Endodermal cell (in vitro differentiated cells): ENCODE measurements at places on chromosomes 3 and 15. TPM values are rescaled to one million over a fixed set of nuclear protein-coding genes. Genes with fewer than 3 reads are reported as not detected.

DNA sequence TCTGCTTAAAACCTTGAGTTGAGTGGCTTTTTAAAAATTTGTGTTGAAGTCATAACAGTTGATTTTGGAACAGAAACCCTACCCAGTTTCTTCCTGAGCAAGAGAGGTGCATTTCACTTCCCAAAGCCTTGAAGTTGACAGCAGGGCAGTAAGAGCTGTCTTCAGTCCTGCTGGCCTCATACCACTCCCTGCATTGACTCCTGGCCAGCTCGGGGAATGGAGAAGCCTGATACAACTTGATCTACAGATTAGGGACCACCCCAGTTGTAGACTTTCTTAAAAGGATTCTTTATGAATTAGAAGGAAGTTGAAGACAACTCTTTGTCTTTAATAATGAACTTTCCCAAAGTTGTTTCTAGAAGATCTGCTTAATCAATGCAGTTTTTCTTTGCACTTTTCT, 90.6 kb upstream of the FLNB start:
- no peaks in the 10 kb centered on the region for H3K4me1 ChIP-seq
- peaks cover 69% of the 10 kb centered on the region for H3K36me3 ChIP-seq
- no peak for DNase-seq

GRCh38 chr3:8757551-8758518, 11.6 kb downstream of the OXTR start:
- H3K4me1 ChIP-seq, result no peaks in the 10 kb centered on the region
- peak; percentile 48 for DNase-seq
- H3K36me3 ChIP-seq, result no peaks in the 10 kb centered on the region
- H3K27ac ChIP-seq, result no peak overlapping the region
- no peaks in the 10 kb centered on the region for H3K27me3 ChIP-seq

GRCh38 chr3:114675104-114675503, 381.3 kb downstream of the TIGIT start:
- no peaks in the 10 kb centered on the region for H3K27me3 ChIP-seq
- no peak overlapping the region for H3K27ac ChIP-seq
- H3K36me3 ChIP-seq, result no peaks in the 10 kb centered on the region
- H3K4me1 ChIP-seq, result no peaks in the 10 kb centered on the region
- no peak overlapping the region for H3K4me3 ChIP-seq
- no peak for DNase-seq

DNA sequence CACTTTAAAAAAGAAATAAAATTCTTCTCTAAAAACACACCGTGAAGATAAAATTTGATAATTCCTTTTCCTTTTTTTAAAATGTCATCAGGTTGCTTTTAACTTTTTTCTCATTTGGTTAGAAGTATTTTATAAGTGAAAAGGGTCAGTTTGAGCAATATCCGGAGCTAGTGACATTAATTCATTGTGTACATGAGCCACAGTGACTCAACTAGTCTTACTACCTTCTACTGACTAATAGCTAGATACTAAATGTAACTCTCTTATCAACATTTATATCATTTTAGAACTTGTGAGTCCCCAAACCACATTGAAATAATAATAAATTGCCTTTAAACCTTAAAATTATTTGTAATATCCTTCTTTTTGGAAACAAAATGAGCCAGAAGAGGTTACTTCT, 101.2 kb upstream of the ZBTB20 start:
- H3K36me3 ChIP-seq, result no peaks in the 10 kb centered on the region
- no peak overlapping the region for H3K27ac ChIP-seq
- no peaks in the 10 kb centered on the region for H3K4me1 ChIP-seq
- H3K27me3 ChIP-seq, result no peaks in the 10 kb centered on the region

- no peaks in the 10 kb centered on the region for H3K4me1 ChIP-seq
- no peak overlapping the region for H3K27ac ChIP-seq
- no peak for DNase-seq
- peaks cover 30% of the 10 kb centered on the region for H3K36me3 ChIP-seq
- peak overlapping the region; percentile 87 for H3K4me3 ChIP-seq
Observed at GRCh38 chr3:170868577-170869238, 1.3 kb downstream of the RPL22L1 start.

DNA sequence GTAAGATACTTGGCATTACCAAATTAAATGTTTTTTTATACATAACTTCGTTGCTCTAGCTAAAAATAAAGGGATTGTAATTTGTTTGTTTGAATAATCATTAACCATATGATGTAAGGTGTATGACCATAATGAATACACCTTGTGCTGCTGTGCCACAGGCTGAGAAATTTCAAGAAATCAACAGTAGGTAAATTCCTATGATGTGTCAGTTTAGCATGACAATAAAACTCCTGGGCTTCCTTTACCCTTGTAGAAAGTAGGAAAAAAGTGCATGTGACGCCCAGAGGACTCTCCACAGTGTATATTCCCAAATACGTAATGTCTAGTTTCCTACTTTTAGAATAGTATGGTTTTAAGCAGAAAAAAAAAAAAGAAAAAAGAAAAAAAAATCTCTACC, 208.1 kb downstream of the SATB1 start:
- no peak overlapping the region for H3K27ac ChIP-seq
- no peaks in the 10 kb centered on the region for H3K4me1 ChIP-seq
- H3K27me3 ChIP-seq, result no peaks in the 10 kb centered on the region
- DNase-seq, result no peak
- no peak overlapping the region for H3K4me3 ChIP-seq

DNA sequence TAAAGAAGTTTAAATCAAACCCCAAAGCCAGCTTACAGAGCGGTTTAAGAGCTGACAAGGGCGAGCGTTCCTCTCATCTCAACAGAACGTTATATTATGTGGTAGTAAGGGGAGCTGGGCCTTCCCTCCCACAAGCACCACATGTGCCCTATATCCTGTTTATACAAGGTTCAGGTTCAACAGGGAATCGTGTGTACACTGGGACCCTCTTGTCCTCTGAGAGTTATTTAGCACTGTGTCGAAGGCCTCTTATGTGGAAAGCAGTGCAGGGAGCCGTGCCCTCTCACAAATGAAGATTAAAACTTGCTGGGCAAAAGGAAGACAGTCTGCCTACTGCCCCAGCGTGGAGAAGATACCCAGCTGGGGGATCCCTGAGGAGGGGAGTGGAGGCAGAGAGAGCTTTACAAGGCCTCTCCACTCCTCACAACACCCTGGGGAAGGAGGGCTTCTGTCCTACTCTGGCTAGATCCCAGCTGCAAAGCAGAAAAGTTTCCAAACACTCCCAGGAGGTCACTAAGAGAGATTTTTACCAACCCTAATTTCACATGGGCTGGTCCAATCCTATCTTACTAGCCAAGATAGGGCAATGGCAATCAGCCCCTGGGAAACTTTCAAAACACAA, 2.9 kb downstream of the TLE3 start:
- H3K4me3 ChIP-seq, result peak overlapping the region; percentile 81
- H3K27me3 ChIP-seq, result no peaks in the 10 kb centered on the region
- DNase-seq, result no peak
- H3K4me1 ChIP-seq, result peaks cover 37% of the 10 kb centered on the region
- H3K27ac ChIP-seq, result no peak overlapping the region

GRCh38 chr3:140178482-140178881, 243.5 kb downstream of the CLSTN2 start:
- H3K4me1 ChIP-seq, result no peaks in the 10 kb centered on the region
- H3K27ac ChIP-seq, result no peak overlapping the region
- H3K36me3 ChIP-seq, result no peaks in the 10 kb centered on the region
- H3K4me3 ChIP-seq, result no peak overlapping the region
- no peaks in the 10 kb centered on the region for H3K27me3 ChIP-seq

DNA sequence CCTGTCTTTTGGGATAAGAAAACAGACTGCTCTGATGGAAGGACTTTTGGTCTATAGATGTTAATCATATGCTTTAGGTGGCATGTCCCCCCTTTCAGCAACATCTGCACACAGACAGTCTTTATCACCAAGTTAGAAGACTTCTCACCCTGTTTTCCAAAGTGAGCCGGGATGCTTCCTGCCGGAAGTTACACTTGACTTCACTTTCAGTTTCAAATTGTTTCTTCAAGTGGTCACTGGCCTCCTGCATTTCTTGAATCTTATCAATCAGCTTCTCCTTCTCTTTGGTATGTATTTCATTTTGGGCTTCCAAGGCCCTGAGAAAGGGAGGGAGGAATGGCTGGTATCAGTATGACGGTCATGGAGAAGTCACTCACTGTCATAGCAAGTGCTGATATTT, 27.2 kb upstream of the GNB5 start:
- no peak overlapping the region for H3K4me3 ChIP-seq
- no peaks in the 10 kb centered on the region for H3K27me3 ChIP-seq
- no peaks in the 10 kb centered on the region for H3K36me3 ChIP-seq
- no peak overlapping the region for H3K27ac ChIP-seq

DNA sequence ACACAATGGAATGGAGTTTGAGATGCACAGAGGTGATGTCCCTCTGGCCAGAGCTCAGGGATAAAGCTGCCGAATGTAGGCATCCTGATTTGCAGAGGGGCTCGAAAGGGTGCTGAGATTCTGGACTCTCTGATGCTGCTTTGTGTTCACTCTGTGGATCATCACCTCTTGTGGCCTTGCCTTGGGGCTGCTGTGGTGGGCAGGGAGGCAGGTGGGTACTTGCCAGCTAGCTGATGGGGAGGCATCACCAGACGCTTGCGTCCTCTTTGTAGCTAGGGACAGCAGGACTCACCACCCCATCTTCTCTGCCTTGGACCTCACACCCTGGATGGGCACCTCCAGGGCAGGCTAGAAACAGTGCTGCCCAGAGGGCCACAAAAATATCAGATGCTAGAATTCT, 14.6 kb upstream of the RASGRF1 start:
- no peaks in the 10 kb centered on the region for H3K36me3 ChIP-seq
- H3K27me3 ChIP-seq, result peaks cover 17% of the 10 kb centered on the region

DNA sequence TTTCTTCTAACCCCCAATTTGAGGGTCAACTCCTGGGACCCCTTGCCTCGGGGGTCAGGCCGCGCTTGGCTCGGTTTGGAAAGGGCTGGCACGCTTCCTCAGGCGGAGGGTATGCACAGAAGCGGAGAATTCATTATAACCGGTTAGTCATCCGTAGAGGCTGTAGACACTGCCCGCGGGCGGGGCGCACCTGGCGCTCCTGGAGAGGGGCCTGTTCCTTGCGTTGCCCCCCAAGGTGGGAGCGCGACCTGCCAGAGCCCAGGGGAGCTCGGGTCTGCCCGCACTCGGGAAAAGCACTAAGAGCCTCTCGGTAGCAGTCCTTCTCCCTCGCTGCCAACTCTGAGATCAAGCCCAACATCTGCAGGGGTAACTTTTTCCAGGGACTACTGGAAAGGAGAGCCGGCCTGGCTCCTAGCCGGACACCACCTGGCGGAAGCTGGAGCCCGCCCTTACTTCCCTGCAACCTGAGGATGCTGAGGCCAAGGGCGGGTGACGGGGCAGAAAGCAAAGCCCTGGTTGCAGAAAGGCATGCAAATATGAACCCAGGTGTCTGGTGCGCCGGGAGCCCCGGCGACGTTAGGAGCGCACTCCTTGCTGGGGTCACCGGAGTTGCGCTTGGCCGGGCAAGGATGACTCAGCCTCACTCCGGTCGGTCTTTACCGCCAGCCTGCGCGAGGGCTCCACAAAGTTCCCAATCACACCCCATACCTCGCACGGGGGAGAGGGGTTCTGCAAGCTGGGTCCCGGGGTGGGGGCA, 1.5 kb upstream of the CACNA2D3 start:
- H3K4me1 ChIP-seq, result no peaks in the 10 kb centered on the region
- H3K36me3 ChIP-seq, result no peaks in the 10 kb centered on the region
- H3K4me3 ChIP-seq, result peak overlapping the region; percentile 80
- peak; percentile 84 for DNase-seq

DNA sequence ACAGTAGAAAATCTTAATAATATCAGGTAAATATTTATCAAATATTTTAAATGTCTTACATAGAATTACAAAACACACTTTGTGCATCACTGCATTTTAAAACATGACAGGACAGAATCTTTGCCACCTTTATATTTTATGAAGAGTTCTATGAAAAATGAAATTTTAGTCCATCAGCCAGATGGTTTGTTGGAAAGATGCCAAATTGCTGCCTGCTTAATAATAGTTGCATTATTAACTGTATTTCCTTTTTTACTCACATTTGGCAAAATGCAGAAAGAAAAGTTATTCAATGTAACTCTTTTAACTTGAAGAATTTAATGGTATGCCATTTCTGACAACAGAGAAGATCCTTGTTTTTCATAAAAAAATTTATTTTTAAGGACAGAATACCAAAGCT, 1271.6 kb downstream of the NSUN3 start:
- no peaks in the 10 kb centered on the region for H3K4me1 ChIP-seq
- DNase-seq, result no peak
- no peaks in the 10 kb centered on the region for H3K27me3 ChIP-seq
- no peaks in the 10 kb centered on the region for H3K36me3 ChIP-seq
- no peak overlapping the region for H3K27ac ChIP-seq
- H3K4me3 ChIP-seq, result no peak overlapping the region

- no peak overlapping the region for H3K27ac ChIP-seq
- peak; percentile 9 for DNase-seq
- H3K27me3 ChIP-seq, result no peaks in the 10 kb centered on the region
- H3K4me3 ChIP-seq, result no peak overlapping the region
- H3K36me3 ChIP-seq, result peaks cover 12% of the 10 kb centered on the region
Observed at GRCh38 chr15:101239724-101240136, 12.1 kb downstream of the CHSY1 start.

DNA sequence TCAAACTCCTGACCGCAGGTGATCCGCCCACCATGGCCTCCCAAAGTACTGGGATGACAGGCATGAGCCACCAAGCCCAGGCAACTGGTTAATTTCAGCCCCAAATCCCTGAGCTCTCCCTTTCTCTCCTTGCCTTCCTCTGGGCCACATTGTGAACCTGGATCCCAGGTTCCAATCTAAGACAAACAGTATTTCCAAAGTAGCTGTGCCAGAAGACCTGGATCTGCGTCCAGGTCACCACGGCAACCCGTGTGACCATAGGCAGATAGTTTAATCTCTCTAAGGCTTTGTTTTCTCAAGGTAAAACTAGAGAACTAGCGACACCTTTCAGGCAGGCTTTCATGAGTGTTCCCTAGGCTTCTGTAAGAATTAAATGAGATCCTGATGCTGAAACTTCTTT, 5.9 kb upstream of the RBPMS2 start:
- no peaks in the 10 kb centered on the region for H3K36me3 ChIP-seq
- H3K27me3 ChIP-seq, result no peaks in the 10 kb centered on the region
- DNase-seq, result no peak
- H3K4me1 ChIP-seq, result peaks cover 9% of the 10 kb centered on the region
- H3K27ac ChIP-seq, result peak overlapping the region; percentile 6
- H3K4me3 ChIP-seq, result no peak overlapping the region

DNA sequence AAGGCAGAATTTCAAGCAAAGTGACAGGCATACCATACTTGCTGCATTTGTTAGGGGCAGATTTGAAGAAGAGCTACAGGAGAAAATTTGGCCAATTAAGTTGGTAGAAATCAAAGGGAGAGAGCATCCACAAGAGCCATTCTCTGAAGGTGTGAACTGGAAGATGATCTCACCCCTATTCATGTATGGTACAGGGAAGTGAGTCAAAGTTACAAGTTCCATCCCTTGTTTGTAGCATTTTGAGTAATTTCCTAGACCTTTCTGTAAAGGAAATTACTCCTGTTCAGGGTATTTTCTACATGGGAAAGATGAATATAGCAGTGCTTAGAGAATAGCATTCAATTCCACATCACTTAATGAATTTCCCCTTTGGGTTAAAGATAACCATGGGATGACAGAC, 28.4 kb downstream of the TTC14 start:
- no peak overlapping the region for H3K4me3 ChIP-seq
- H3K27ac ChIP-seq, result no peak overlapping the region
- H3K36me3 ChIP-seq, result no peaks in the 10 kb centered on the region
- H3K4me1 ChIP-seq, result no peaks in the 10 kb centered on the region

The CCDC191 gene
- 4.4 TPM in 2 replicates for total RNA-seq

The PGBD4 gene
- 0.59 to 1.2 TPM (median 0.93 TPM) in 3 replicates for total RNA-seq

The SERPINI2 gene
- 0.45 TPM in 1 of 2 replicates, not detected in the other for total RNA-seq

The GALNT15 gene
- not detected in 2 replicates for total RNA-seq

The RTP1 gene
- total RNA-seq, result 0.88 and 1.4 TPM in 2 replicates

The PLOD2 gene
- total RNA-seq, result 35.8 and 37.9 TPM in 2 replicates

The RRP9 gene
- total RNA-seq, result 38.6 to 91.1 TPM (median 44.5 TPM) in 3 replicates

The CLDN16 gene
- total RNA-seq, result 0.38 and 0.40 TPM in 2 replicates

The CMSS1 gene
- 37.0 to 50.8 TPM (median 43.2 TPM) in 3 replicates for total RNA-seq

The PRKCI gene
- 72.9 and 81.9 TPM in 2 replicates for total RNA-seq

The HESX1 gene
- total RNA-seq, result 8.0 and 12.2 TPM in 2 replicates
